ENCODE measurements at places on chromosomes 6 and 20.

DNA sequence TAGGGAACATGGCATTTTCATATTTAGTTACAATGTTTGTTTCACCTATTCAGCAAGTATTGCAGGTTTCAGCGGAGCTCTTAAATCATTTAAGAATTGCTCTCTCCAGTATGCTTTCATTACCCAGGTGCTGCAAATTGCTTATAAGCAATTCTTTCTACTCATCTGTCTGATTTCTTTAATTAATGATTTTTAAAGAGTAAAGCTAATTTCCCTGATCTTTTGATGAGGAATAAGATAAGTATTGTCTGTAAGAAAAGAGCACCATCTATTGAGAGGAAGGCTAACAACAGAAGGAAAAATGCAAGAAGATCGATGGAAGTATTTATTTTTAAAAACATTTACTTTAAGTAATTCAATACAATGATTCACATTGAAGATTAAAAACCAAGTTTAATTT is 2.0 kb downstream of the OPRM1 start:
- DNase-seq: no peak

DNA sequence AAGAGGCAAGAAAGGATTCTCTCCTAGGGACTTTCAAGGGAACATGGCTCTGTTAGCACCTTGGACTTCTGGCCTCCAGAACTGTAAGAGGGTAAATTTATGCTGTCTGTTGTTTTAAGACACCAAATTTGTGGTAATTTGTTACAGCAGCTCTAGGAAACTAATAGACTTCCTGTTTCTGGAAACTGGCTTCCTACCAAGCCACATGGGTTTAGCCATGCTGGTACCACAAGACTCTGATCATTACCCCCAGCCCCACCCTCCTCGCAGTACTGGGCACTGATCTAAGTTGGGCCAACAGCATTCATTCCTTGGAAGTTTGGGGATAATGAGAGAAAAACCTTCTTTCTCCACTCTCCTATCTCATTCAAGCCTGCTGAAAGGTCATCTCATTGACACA is 109.5 kb upstream of the SMLR1 start:
- no peak for DNase-seq

GRCh38 chr20:40686434-40686882 is 2.6 kb downstream of the MAFB start:
- no peak for DNase-seq

DNA sequence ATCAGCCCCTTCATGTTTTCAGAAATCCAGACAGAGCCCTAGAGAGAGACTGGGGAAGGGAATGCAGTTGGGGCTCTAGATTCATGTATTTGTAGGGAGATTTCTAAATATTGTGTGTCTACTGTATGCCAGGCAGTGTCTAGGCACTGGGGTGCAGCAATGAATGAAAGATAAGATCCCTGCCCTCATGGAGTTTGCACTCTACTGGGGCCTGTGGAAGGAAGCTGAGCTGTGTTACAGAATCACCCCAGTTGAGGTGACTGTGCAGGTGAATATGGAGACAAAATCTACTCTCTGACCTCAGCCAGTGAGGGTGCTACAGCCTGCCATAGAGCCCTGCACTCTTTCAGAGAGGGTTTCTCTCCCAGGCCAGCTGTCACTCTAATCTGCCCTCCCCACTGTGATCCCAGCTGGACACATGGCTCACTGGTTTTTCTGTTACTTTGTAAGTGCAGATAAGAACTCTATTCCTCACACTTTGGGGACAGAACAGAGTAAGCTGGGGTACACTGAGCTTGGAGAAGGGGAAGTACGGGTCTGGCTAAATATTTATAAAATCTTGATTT is 69.2 kb upstream of the E2F3 start:
- DNase-seq: no peak

GRCh38 chr20:50341880-50342637 is 151.4 kb downstream of the CEBPB start:
- no peak for DNase-seq

GRCh38 chr20:38569747-38570525 is 11.1 kb upstream of the ADIG start:
- no peak for DNase-seq

DNA sequence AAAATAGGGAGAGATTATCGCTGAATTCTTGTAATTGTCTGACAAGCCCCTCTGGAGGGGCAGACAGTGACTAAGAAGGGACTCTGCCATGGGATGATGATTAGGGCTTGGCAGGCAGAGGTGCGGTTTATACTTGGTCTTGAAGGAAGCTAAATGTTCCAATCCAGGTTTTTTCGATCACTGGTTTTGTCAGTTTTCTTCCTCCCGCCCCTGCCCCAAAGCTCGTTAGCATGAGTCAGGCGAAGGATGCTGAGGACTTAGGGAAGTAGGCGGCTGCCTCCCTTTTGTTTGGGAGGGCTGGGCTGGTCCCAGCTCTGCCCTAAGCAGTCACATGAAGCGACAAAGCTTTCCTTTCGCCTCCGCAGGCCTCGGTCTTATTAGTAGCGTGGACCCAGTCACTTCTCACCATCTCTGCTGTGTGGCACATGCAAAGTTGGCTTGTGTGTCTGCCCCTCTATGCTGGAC is 314.2 kb downstream of the CDC5L start:
- peak; percentile 94 for DNase-seq

DNA sequence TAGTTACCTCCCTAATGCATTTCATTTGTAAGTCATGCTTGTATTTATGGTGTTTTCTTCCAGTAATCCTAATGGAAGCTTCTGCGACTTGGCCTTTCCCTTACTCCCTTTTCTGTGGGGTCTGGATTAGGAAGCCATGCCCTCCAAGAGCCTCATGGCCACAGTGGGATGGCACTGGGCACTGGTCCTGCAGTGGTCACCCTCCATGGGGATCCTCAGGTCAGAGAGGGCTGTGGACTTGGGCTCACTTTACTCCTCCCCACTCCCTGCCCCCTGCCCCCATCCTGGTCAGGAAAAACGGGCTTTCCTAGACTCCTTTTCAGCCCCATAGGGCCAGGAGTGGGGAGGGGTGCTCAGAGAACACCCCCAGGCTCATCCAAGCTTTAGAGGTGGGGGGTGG is 49.9 kb downstream of the EBF4 start:
- no peak for DNase-seq

GRCh38 chr20:62946918-62947317 is 5.6 kb upstream of the SLC17A9 start:
- DNase-seq: no peak

DNA sequence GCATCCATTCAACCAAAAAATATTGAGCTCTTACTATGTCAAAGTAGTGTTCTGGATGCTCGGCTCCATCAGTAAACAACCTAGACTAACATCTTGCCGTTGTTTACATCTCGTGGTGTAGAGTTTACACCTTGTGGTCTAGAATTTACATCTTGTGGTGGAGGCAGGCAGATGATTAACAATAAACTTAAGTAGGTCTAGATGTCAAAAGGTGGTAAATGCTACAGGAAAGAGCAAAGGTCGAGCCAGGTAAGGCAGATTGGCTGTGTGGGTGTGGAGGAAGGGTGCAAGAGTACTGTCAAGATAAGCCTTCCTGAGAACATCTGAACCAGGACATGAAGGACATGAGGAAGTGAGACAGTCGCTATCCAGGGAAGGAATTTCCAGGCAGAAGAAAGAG is 88.4 kb upstream of the ESR1 start:
- DNase-seq: no peak

GRCh38 chr6:118296129-118296901 is 251.8 kb upstream of the PLN start:
- DNase-seq: no peak

DNA sequence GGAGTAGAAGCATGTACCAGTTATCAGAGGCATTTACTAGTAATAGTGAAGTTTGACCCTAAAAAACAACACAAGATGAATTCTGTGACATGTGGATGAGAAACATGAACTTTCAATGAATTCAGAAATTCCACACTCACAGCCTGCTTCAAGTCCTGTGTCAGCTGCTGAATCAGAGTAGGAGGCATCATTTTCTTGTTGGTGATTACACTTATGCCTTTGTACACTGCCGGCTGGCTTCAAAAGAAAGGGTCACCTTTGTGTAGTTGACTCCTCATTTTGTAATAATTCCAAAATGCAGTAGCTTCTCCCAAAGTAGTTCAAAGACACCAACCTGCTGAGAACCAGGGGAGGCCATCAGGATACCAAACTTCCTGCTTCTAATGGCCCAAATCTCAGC is 165.5 kb downstream of the BACH2 start:
- DNase-seq: no peak

DNA sequence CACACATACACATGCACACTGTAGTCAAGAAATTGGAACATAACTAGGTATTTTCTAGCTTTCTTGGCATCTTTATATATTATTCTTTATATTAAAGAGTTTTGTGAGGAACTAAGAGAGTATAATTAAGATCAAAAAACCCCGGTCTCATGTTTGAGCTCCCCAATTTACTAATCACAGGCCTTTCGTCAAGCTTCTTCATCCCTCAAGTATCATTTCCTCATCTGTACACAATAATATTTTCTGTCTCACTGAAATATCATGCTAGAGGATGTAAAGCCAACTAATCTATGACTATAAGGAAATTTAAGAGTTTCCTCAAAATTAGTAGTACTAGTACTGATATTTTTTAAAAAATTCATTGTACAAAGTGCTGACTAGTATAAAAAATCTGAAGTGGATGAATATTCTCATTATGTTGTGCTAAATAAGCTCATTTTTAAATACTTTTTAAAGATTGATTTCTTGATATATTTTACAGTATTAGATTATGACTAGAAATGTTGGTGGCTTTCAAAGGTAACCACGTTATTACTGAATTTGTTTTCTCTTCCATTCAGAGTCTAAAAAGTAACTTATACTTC is 28.0 kb downstream of the PEX3 start:
- DNase-seq: no peak

DNA sequence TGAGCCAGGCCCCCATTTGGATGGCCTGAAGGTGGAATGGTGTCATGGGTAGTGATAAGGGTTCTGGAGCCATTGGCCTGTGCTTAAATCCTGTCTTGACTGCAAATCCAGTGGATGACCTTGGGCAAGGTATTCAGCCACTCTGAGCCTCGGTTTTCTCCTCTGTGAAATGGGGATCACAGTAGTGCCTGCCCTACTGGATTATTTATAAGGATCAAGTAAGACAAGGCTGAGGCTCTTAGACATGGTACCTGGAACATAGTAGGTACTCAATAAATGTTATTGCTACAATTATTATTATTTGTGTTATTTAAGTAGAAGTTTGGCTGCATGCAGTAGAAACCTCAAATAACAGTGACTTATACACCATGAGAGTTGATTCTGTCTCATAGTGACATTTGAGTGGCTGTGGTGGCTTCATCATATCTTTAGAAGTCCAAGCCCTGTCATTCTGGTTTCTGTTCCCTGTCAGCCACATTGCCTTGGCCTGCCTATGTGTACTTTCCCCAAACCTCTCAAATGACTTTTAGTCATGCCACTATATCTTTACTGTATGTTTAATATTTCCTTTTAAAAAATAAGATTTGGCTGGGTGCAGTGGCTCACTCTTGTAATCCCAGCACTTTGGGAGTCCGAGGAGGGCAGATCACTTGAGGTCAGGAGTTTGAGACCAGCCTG is 37.6 kb upstream of the CHMP4B start:
- no peak for DNase-seq

DNA sequence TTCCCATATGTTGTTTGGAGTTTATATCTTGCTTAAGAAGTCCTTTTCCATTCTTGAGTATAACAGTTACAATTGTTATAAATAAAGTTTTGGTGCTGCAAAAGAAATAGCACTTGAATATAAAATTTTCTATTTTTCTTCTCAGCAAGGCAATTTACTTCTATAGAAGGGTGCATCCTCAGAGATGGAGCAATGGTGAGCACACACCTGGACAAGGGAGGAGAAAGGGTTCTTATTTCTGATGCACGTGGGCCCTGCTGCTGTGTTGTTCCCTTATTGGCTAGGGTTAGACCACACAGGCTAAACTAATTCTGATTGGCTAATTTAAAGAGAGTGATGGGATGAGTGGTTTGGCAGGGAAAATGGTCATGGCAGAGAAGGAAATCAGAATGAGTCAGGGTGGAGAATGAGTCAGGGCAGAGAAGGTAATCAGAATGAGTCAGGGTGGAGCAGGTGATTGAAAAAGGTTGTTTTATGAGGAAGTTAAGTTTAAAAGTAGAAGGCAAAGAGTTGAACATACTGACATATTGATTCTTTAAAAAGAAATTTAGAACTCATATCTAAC is 38.0 kb downstream of the CST8 start:
- DNase-seq: no peak

DNA sequence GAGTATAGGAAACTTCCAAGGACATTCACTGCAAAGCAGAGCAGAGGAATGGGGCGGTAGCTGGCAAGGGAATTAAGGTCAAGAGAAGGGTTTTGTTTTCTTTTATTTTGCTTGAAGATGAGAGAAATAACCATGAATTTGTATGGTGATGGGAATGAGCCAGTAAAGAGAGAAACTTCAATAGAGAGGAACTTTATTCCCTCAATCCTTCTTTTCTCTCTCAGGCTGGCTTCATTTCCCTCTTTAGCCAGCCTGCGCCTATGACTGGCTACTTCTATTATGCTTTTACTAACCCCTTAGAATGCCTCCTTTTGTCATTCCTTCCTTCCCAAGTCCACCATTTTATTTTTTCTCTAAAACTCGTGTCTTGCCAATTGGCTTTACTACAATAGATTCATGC is 101.4 kb upstream of the CEP85L start:
- no peak for DNase-seq

- no peak for DNase-seq
These were observed 181.2 kb downstream of the ISM1 start for GRCh38 chr20:13402171-13402760.

DNA sequence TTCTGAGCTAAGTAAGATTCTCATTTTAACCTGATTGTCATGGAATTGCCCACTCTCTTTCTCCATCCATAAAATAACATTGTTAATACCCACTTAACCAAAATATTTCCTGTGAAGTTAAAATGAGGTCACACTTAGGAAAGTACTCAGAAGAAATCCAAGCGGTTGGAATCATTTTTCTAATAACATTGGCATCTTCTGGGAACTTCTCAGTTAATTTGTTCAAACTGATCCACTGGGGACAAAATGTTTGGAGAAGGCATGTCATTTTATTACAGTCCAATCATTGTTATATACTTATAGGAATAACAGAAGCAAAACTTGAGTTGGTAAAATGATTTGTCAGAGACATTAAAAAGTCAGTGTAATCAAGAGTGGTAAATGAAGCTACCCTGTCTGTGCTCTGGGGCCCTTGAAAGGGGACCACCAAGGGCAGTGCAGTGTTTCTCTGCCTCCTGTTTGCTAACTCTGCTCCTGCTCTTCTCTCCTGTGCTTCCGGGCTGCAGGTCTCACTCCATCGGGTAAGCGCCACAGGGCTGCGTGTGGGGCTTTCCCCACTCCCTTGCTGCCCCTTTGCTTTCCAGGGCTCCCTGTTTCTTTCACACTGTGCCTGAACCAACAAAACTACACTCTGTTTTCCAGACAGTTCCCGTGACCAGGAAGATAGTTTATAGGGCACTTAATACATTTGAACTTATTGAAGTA is 50.1 kb downstream of the HDDC2 start:
- peak; percentile 54 for DNase-seq
